ENCODE measurements at places on chromosomes 4 and X.

DNA sequence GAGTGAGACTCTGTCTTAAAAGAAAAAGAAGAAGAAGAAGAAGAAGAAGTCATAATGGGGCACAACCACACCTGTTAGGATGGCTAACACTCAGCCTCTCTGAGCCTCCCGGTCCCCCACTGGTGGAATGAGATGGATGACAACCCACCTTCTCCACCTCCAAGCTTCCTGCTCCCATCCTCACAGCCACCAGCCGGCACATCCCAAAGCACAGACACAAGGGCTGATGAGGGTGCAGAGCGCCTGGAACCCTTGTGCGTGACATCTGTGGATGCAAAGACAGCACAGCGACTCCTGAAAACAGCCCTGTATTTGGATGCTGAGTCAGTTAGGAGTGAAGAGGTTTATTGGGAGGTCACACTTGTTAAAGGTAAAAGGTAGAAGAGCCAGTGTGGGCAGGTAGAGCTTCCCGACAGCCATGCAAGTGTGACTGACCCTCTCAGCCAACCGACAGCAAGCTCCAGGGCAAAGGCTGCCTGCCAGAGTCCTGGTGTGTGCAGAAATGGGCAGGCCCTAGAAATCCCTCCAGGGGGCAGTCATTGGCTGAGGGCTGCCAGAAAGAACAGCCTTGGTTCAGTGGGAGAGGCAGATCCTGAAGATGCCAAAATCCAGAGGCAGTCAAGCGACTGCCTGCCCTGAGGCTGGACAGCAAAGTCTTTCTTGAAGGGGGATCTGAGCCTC lies 26.6 kb upstream of the MAN2B2 start:
- peak; percentile 41 for DNase-seq

DNA sequence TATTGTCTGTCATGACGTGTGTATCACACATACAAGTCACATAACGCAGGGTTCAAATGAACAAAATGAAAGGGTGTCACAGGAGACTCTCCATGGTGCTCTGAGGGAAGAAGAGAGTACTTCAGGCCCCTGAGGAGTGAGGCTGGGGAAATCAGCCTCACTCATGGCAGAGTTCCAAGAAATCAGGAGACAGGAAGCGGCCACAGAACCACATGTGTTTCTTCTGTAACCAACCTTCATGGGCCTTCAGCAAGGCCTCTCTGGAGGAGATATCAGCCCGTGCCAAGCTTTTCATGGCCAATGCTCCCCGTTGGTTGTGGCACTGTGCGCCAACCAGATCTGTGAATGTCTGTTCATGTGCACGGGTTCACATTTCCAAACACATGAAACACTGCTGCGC lies 76.0 kb downstream of the NAT8L start:
- no peak for DNase-seq

DNA sequence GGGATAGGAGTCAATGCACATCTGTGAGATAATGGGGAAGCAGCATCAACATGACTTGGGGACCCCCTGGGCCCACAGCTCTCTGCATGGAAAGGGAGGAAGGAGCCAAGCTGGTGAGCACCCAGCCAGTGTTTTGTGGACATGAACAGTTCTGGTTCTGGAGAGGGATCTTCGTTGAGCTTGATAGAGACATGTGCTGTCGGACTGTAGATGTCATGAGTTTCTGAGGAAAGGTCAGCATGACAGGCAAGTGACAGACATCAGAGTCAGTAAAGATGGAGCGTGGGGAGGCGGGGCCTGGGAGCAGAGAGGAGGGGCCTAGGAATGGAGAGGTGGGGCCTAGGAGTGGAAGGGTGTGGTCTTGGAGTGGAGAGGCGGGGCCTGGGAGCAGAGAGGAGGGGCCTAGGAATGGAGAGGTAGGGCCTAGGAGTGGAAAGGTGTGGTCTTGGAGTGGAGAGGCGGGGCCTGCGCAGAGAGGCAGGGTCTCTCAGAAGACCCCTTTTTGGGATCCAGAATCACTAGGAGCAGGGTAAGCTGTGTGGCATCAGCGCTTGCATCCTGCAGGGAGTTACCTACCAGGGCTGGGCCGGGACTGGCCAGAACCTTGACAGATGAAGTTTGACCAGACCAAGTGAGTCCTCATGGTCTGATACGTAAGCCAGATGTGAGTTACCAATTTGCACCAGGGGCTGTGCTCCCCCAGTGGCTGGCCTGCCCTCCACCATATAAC lies 33.7 kb downstream of the PIGG start:
- no peak for DNase-seq

GRCh38 chrX:40267334-40268187 lies 169.8 kb upstream of the BCOR start:
- DNase-seq: no peak

GRCh38 chr4:152304220-152304619 lies 231.7 kb downstream of the FBXW7 start:
- peak; percentile 44 for DNase-seq

DNA sequence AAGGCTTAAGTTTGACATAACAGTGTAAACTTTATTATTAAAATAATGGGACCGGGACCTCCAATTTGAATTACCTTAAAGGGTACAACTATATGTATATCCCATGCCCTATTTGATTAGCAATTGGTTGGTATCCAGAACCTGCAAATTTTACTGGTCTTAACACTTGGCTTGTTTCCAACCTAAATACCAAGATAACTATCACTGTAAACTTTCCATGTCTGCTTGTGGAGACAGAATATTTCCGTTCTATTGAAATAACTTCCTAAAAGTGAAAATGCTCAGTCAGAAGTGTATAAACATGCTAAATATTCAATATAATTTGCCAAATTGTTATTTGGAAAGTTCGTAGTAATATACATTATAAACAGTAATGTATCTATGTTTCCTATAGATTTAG lies 154.0 kb downstream of the TMEM47 start:
- no peak for DNase-seq

GRCh38 chr4:55405073-55405472 lies 9.3 kb downstream of the TMEM165 start:
- DNase-seq: no peak

DNA sequence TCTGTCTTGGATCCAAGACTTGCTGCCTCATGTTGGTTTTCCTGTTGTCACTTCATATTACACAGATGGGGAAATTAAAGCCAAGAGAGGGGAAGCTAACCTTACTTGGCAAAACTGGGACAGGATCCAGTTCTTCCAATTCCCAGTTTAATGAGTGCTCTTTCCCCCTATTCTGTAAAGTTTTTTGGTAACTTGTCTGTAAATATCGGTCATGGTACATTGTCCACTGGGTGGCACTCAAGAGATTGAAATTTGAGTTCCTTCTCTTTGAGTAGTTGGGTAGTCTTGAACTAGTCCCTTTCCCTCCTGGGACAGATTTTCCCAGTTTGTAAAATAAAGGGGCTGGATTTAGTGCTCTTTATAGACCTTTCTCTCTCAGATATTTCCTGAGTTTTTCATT lies 12.4 kb upstream of the EOLA2 start:
- peak; percentile 46 for DNase-seq

DNA sequence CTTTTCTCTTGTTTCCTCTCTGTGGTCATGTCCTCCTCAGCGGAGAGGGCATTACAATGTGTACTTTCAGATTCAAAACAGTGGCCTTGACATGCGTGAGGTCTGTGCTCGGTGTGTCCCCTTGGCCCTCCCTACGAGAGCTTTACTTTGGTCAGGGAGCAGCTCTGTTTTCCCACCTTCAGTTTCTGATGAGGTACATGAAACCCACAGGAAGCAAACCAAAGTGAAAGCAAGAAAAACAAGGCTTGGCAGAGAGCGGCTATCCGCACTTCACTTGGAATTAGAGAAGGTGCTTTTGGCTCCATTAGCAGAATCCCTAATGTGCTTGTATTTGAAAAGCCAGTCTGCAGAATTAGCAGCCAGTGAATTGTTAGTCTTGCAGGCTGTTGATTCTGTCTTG lies 19.5 kb upstream of the BOD1L1 start:
- DNase-seq: no peak

DNA sequence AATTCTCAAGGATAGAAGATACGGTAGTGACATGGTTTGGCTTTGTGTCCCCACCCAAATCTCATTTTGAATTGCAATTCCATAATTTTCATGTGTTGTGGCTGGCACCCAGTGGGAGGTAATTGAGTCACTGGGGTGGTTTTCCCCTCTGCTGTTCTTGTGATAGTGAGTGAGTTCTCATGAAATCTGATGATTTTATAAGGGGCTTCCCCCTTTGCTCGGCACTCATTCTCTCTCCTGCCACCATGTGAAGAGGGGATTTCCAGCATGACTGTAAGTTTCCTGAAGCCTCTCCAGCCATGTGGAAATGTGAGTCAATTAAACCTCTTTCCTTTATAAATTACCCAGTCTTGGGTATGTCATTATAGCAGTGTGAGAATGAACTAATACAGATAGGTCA lies 8.5 kb upstream of the SPANXN4 start:
- no peak for DNase-seq

DNA sequence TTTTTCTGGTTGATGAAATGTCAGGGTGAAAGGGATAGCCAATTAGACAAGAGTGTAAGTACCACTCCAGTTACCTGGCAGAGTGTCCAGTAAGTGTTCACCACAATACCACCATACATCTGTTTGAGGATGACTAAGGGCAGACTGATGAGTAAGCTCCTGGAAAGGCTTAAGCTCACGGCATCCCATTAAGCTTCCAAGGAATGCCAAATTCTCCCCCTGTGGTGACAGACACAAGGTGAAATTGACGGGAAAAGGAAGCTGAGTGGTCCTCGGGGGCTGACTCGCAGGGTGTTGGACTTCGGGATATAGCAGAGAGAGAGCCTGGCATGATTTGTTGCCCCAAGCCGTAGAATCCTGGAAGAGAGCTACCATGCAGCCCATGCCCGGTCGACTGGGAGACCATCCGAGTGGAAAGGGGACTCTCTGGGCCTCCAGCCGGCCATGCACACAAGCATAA lies 7.6 kb upstream of the BST1 start:
- peak; percentile 98 for DNase-seq

DNA sequence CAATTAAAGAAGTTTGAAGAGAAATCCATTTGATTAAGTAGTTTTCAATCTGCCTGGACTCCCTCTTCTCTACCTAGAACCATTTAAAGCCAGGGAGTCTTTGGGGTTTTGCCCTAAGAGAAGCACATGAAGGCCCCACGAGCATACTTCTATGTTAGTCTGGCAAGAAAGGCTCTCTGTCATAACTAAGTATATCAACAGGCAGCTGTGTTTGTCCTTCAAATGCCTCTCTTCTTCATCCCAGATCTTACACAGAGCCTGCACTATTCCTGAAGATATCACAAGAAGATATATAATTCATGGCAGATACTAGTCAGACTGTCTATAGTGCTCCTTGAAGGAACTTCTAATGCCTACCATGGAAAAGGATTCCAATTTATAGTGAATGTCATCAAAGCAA lies 206.2 kb downstream of the PRDM5 start:
- DNase-seq: no peak

DNA sequence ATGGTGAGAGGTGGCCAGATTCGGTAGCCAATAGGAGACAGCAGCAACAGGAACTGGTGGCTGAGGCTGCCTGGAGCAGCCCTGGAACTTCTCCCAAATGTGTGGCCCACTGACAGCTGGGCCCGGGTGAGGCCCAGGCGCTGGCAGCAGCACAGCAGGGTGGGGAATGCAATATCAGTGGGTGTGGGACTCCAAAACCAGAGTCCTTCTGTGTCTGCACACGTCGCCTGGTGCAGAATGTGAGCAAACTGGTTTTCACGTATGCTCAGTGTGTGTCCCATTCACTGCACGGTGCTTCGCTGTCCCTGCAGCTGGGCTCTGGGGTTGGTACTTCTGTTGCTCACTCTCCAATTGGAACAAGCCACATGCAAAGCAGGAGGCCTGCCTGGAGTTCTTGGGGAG lies 14.4 kb upstream of the CENPU start:
- peak; percentile 88 for DNase-seq

- peak; percentile 100 for DNase-seq
These were observed 534 bp upstream of the UBE2D3 start for GRCh38 chr4:102827674-102828496.

- DNase-seq: peak; percentile 90
These were observed 20.5 kb downstream of the PKD2 start for GRCh38 chr4:88027611-88028608.

- no peak for DNase-seq
These were observed 274.1 kb upstream of the TENM3 start for GRCh38 chr4:181969151-181969550.

GRCh38 chr4:10098780-10099160 lies 17.8 kb downstream of the WDR1 start:
- DNase-seq: peak; percentile 38

- DNase-seq: peak; percentile 56
These were observed 100.0 kb downstream of the SH3BGRL start for GRCh38 chrX:81301877-81302276.

GRCh38 chrX:56231537-56232090 lies 542 bp upstream of the KLF8 start:
- no peak for DNase-seq

GRCh38 chrX:56786889-56787733 lies 58.1 kb downstream of the NBDY start:
- no peak for DNase-seq

GRCh38 chr4:109315818-109316217 lies 13.4 kb upstream of the COL25A1 start:
- DNase-seq: no peak

DNA sequence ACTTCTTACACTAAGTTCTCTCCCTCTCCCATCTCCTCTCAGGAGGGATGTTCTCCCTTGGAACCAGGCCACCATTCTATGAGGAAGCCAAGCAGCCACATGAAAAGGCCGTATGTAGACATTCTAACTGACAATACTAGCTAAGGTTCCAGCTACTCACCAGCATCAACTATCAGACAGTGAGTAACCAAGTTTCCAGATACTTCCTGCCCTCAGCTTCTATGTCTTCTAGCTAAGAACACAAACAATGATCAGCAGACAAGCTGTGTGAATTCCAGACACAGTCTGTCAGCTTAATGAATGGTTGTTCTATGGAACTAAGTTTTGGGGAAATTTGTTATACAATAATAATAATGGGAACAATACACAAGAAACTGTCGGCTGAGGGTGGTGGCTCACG lies 50.8 kb downstream of the SMIM14 start:
- DNase-seq: peak; percentile 35

DNA sequence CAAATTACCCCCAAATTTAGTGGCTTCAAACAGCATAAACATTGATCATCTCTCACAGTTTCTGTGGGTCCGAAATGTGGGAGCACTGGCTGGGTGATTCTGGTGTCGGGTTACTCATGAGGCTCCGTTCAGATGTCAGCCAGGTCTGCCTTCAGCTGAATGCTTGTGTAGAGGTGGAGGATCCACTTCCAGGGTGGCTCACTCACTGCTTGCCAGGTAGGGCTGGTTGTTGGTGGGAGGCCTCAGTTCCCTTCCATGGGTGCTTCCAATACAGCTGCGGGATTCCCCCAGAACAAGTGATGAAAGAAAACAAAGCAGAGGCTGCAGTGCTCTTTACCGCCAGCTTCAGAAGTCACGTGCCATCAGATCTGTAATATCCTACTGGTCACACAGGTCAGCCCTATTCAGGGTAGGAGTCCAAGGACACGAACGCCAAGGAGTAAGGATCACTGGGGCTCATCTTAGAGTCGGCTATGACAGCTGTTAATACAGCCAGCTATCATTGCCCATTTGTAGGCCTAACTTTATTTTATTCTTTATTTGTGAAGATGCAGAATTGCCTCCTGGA lies 1.1 kb upstream of the SMIM43 start:
- no peak for DNase-seq

GRCh38 chrX:111646515-111646914 lies 34.5 kb upstream of the ALG13 start:
- DNase-seq: peak; percentile 86
